Fibroblast of the aortic adventitia (primary cell): ENCODE measurements at places on chromosomes 1 and 21. TPM values are rescaled to one million over a fixed set of nuclear protein-coding genes. Genes with fewer than 3 reads are reported as not detected.

- DNase-seq: no peak
Measured at GRCh38 chr1:16921391-16922185, at the start of gene CROCC. CROCC (plus strand) TSS chr1:16921931; CDS start chr1:16922019, 88 bp downstream.

GRCh38 chr1:47805921-47806361, 191.2 kb downstream of the TRABD2B start:
- DNase-seq: no peak

- peak; percentile 91 for DNase-seq
Measured at GRCh38 chr1:201450721-201451291, 18.2 kb downstream of the PHLDA3 start.

GRCh38 chr1:216314379-216315095, 108.7 kb downstream of the USH2A start:
- DNase-seq: peak; percentile 5

DNA sequence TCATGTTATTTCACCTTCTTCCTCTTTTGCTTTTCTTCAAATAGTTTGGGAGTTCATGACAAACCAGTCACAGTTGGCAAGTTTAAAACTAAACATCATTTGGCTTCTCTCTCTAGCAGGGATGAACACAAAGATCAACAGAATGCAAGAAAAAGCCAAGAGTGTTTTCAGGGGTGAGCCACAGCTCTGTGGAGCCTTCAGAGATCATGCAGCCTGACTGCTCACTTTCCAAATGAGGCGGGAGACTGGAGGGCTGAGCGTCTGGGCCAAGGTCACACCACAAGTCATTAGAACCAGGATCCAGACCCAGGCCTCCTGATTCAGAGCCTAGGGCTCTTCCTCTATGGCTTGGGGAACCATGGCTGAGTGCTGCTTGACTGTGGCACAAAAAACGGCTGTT, 2.7 kb downstream of the DPT start:
- no peak for DNase-seq

DNA sequence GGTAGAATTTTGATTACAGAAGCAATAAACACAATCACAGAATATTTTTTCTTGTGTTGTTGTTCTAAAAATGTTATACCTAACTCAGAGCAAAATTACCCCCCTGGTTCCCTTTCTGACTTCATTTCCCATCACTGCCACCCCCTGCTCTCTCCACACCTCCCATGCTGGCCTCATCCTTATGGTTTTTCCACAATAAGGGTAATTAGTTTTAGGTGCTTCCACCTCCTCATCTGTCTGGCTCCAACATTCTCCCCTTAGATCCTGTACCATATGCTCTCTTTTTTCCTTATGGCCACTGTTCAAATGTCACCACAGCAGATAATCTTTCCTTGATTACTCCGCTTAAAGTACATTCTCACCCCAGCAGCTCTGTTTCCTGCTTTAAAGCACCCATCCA, 2208.6 kb downstream of the MRPL39 start:
- DNase-seq: no peak

DNA sequence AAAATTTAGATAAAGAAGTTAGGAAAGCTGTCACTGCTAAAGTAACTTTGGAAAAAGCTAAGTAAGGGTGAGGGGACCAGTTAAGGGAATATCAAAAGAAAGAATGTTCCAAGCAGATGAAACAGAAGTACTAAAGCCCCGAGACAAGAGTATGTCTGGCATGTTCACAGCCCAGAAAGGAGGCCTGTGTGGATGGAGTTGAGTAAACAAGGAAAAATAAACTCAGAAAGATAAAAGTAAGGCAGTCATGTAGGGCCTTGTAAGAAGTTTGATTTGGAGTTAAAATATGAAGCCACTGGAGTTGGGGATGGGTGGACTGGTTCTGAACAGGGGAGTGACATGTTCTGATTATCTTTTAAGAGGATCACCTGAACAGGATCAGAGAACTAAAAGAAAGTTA, 177.9 kb downstream of the CDC42BPA start:
- DNase-seq: no peak

DNA sequence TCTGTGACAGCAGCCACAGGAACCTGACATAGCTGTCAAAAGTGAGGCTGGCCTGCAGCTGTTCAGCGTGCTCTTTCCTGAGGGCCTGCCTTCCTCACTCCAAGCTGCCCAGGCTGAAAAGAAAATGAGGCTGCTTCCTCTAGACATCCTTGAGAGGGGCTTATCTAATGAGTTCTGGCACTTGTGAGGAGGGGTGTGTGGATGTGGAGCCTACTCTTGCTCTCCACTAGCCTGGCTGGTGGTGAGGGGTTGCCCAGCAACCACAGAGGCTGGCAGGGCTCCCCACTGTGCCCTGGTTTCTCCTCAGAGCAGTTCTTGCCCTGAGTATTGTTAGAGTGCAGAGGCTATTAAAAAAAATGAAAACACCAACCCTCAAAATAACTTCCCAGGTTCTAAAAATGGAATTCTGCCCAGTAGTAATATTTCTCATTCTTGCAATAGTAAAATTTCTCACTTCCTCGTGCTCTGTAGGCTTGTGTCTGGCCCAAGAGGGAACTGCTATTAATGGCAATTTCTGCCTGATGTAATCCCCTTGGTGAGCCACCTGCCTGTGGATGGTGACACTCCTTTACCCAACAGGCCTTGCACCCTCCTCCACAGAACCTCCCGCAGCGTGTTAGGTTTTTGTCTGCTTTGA, 52.6 kb upstream of the EPS8L3 start:
- DNase-seq: peak; percentile 75

DNA sequence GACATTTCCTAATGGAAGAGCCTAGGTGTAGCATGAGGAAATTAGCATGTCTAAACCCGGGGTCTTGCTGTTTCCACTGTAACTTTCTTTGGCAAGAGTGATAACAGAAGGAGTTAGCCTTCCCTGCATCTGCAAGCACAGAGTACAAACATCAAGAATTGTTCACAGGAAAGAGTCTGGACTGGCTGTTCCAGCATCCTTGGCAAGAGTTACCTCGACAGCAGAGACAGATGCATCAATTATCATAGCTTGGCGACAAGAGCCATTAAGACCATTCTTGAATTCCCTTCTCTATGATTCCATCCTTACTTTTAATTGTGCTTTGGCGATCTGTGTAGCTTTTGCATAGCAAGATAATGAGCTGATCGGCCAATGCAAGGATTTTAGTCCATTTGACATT, 82.8 kb upstream of the RALGPS2 start:
- DNase-seq: no peak

GRCh38 chr1:86119214-86119764, 37.3 kb downstream of the COL24A1 start:
- DNase-seq: no peak

GRCh38 chr1:86825319-86825718, 88.6 kb downstream of the SELENOF start:
- DNase-seq: peak; percentile 49

DNA sequence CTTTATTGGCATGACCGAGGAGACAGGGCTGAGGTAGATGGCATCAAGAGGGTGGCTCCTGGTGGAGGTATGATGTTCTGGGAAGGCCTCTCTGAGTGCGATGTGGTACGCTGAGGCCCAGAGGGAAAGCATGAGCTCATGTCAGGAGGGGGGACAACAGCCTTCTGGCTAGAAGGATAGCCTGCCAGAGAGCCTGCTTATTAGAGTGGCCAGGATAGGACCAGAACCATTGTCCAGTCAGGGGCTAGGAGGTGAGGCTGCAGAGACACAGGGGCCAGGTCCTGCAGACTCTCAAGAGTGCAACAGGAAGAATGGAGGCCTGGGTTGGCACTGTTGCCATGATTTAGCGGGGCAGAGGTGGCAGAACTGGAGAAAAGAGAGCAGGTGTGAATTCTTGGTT, 7.3 kb downstream of the ADARB1 start:
- no peak for DNase-seq

DNA sequence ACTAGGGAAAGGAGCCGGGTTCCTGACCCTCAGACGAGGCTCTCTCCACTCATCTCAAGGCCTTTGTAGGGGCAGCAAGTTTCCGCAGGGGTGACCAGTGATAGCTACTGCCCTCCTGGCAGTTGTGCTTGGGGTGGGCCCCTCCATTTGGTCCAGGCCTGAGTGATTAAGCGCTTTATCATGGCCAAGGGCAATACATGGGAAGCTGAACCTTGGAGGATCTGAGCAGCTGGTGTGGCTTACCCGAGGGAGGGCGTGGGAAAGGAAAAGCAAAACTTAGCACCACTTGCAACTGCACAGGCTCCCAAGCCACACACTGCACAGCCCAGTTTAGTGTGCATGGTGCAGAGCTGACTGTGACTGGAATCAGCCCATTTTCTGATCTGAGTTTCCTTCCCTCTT, 47.8 kb downstream of the GADD45A start:
- DNase-seq: peak; percentile 91

GRCh38 chr1:182588500-182589396, at the start of gene RNASEL:
RNASEL (minus strand) TSS chr1:182589256; CDS start chr1:182586806, 2,450 bp downstream.
- DNase-seq: peak; percentile 68

GRCh38 chr1:15349133-15349532, 60.6 kb upstream of the EFHD2 start:
- no peak for DNase-seq

GRCh38 chr1:15870421-15870820, 22.9 kb downstream of the SPEN start:
- DNase-seq: peak; percentile 36

DNA sequence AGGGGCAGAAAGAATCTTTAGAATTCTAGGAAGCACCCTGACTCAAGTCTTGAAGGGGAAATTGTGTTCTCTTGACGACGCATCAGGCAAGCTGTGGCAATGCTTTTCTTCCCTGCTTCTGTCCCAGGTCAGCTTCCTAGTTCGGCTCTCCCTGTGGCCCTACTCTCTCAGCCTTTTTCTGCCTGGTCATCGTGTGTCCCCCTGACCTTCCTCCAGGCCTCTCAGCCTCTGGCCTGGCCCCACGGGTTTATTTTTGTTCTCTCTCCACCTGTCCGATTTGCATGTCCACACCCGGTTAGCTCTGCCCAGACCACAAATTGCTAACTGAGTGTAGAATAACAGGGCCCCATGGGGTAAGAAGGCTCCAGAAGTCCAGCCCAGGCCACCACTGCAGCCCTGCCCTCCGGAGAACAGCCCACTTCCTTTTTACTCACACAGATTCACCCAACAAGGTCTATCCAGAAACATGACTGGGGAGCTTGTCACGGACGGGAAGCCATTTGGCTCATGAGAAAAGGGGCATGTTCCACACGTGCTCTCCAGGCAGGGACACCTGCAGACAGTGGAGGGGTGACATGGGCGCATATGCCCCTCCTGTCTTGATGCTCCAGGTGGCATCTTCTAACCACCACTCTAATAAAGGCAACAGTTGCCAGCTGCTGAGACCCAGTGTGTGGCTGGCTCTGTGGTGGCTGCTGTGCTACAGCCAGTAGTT, 9.8 kb downstream of the KCNN3 start:
- DNase-seq: no peak

DNA sequence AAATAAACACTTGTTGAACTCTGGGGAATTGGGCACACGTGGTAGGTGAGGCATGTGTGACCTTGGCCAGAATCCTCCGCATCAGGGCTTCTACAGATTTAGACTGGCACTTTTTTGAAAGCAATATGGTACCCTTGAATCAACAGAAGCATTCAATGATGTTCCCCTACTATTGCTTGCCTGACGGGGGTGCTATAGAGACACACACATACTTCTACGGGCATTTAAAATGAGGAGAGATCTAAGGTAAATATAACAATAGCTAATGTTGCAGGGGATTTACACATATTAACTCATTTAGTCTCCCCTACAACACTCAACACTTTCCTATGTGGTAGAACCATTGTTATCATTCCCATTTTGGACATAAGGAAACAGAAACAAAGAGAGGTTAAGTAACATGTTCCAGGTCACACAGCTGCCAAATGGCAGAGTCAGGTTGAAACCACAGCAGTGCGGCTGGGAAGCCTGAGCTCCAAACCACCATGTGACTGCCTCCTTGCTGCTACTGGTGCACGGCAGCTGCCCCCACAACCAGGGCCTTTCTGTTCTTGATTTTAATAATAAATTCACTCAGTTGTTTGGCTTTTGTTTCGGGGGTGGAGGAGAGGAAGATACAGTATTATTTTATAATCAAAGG, 147.4 kb downstream of the ZNF281 start:
- no peak for DNase-seq

DNA sequence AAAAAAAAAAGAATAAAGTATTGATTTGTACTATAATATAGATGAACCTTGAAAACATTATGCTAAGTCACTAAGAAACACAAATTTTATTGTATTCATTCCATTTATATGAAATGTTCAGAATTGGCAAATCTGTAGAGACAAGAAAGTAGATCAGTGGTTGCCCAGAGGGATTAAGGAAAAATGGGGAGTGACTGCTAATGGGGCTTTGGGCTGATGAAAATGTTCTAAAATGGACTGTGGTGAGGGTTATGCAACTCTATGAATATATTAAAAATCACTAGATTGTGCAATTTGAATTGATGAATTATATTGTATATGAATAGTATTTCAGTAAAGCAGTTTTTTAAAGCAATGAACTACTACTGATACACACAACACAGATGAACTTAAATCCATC, 10.0 kb downstream of the GDAP2 start:
- no peak for DNase-seq

GRCh38 chr1:73026114-73026513, 743.8 kb upstream of the NEGR1 start:
- no peak for DNase-seq

- no peak for DNase-seq
Measured at GRCh38 chr1:20710469-20711284, 7.1 kb downstream of the KIF17 start.

DNA sequence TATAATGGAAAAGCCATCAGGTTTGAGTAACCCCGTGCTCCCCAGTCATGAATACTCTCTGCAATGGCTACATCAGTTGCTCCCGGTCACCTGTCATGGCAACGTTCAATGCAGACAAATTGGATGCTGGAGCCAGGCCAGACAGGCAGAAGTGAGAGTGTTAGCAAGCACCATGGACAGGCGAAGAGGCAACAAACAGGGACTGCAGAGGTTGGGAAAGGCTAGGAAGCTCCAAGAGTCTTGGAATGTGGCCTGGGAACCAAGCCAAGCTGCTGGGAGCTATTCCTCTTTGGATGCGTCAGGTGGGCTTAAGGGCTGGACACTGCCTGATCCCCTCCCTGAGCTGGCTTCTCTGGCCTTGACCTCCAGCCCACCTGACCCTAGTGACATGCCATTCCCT, 102.9 kb downstream of the ACTL8 start:
- DNase-seq: peak; percentile 38

GRCh38 chr1:239268007-239268406, 118.4 kb upstream of the CHRM3 start:
- no peak for DNase-seq

- DNase-seq: peak; percentile 33
Measured at GRCh38 chr1:245045087-245045881, 109.5 kb upstream of the KIF26B start.

The TINAGL1 gene
- total RNA-seq: 1.2 and 99.8 TPM in 2 replicates

The PTPN14 gene
- total RNA-seq: 21.9 and 46.6 TPM in 2 replicates

The SYPL2 gene
- total RNA-seq: 0.25 and 1.7 TPM in 2 replicates

The APCS gene
- not detected in 2 replicates for total RNA-seq

The SPRR2B gene
- total RNA-seq: not detected in 2 replicates

The KCNN3 gene
- total RNA-seq: 0.09 and 0.25 TPM in 2 replicates

The LCE1C gene
- total RNA-seq: not detected in 2 replicates

The ARMH1 gene
- 0.41 and 1.7 TPM in 2 replicates for total RNA-seq

The ARHGEF16 gene
- total RNA-seq: 0.18 TPM in 1 of 2 replicates, not detected in the other
